Hepatocyte (in vitro differentiated cells): ENCODE measurements at places on chromosomes 16 and 17. TPM values are rescaled to one million over a fixed set of nuclear protein-coding genes. Genes with fewer than 3 reads are reported as not detected.
A peak's percentile ranks its signal among the peaks of the same experiment; 100 is the strongest.

DNA sequence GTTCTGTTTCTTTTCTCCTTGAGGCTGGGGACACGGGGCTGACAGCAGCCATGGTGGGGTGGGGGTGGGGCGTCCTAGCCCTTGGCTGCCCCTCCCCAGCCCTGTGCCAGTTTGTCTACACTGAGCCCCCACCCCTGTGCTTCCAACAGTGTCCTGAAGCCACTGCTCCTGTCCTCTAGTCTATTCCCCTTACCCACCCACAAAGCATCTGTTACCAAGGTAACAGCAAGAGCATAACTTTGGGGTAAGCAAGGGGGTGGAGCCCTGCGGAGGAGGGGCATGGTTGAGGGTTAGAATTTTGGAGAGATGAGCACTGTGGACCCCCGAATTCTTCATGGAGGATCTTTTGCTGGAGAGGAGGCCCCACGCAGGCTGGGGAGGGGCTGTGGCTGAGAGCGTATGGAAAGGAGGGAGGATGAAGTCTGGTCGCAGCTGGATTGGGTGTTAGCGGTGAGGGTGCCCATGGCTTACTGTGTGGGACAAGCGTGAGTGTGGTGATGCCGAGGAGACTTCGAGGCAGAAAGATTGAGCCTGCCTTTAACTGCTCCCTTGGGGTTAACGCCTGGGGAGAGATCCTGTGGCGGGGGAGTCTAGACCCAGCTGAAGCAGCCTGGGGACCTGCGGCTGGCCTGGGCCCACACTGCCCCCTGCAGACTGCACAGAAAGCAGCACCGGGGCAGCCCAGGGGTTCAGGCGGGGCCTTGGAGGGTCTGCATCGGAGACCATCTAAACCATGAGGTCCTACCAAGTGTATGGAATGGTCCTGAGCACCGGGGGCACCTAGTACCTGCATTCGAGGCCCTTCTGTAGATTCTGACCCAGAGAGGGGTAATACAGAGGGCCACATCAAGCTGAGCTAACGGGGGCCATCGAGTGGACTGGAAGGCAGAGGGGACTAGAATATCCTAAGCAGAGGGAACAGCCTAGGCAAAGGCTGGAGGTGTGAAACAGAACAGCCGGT, 6.1 kb upstream of the STAC2 start:
- peak; percentile 63 for DNase-seq
- no peak overlapping the region for H3K27ac ChIP-seq

DNA sequence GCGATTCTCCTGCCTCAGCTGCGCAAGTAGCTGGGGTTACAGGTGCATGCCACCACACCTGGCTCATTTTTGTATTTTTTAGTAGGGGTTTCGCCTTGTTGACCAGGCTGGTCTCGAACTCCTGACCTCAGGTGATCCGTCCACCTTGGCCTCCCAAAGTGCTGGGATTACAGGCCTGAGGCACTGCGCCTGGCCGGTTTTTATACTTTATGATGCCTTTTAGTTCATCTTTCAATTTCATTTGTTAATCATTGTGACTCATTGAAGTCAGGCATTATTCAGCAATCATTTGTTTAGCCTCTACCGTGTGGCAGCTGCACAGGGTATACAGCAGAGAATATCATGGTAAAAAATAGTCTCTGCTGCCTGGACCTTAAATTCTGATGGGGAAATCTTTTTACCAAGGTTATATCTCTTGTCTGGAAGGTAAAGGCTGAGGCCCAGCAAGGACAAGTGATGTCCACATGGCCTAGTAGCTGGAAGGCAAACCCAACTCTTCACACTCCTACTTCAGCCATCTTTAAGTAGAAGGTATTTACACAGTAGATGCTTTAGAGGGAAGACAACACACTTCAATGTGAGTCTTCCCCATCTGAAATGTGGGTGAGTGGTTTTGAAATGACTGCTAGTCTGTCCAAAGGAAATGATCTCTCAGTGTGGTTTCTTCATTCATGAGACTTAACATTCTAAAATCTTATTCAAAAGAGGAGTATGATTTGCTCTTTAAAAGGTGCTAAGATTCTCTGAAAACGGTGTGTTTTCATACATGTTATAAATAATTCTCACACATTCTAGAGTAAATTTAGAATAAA, 2.4 kb downstream of the PRPSAP2 start:
- H3K4me1 ChIP-seq = peaks cover 3% of the 10 kb centered on the region
- no peaks in the 10 kb centered on the region for H3K36me3 ChIP-seq
- no peak overlapping the region for H3K27ac ChIP-seq
- DNase-seq = no peak
- no peaks in the 10 kb centered on the region for H3K27me3 ChIP-seq

DNA sequence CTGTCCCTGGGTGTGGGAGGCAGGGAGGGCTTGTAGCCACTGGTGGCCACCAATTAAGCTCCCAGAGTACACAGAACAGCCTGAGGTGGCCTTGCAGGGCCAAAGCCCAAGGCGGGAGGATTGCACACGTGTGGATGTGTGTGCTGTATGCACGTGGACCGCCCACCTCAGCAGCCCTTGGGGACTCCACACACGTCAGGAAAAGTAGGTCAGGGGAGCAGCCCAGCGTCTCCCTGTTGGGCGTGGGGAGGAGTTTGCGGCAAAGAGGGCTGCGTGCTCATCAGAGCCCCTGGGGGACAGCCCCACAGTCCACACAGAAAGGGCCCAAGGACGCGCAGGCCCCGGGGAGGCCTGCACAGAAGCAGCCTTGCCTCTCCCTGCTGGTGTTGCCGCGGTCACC, 19.6 kb downstream of the SBK1 start:
- H3K36me3 ChIP-seq = no peaks in the 10 kb centered on the region
- H3K27ac ChIP-seq = no peak overlapping the region
- no peak for DNase-seq
- H3K4me3 ChIP-seq = no peak overlapping the region
- no peaks in the 10 kb centered on the region for H3K4me1 ChIP-seq

DNA sequence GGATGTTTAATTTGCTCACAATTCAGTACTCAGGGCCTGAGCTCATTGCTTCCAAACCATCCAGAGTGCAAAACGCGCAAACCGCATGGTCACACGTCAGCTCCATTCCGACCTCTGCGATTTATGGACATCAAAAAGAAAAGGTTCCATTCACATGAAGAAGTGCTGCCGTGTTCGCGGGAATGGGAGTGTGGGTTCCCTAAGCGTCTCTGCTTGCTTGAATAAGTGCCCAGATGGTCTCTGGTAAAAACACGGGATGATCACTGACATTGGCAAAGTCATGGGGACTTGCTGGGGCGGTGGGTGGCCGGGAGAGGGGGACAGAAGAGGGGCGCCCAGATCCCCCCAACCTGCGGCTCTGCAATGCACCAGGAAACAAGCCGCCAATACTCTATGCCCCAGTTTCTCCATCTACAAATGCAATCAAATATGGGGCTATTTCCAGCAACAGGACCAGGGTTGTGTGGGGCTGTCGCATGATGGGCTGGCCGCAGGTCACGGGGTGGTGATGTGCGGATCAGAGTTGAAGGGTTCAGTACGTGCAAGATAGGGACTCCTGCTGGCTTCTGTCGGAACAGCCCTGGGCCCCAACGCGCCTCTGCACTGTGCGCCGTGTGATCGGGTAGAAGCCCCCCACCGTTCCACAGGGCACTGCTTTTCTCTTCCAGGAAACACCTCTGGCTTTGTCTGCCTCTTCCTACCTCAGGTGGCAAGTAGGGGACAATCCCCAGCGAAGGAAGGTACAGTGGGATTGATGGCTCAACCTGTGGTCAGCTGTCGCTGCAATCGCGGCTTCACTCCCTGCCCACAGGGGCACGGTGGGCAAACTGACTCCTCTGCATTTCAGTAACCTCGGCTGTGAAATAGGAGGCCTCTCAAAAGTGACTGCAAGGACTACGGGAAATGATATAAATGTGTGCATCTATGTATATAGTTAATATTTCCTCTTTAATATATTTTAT, 11.2 kb downstream of the FOXF1 start:
- H3K27me3 ChIP-seq = peaks cover 28% of the 10 kb centered on the region
- H3K4me1 ChIP-seq = peaks cover 16% of the 10 kb centered on the region
- no peak overlapping the region for H3K4me3 ChIP-seq
- no peaks in the 10 kb centered on the region for H3K36me3 ChIP-seq

- DNase-seq = no peak
- no peak overlapping the region for H3K27ac ChIP-seq
- H3K36me3 ChIP-seq = no peaks in the 10 kb centered on the region
These were observed 110.8 kb upstream of the ZNF750 start for GRCh38 chr17:82950525-82951102.

GRCh38 chr17:16247586-16247984, 30.6 kb downstream of the PIGL start:
- no peaks in the 10 kb centered on the region for H3K36me3 ChIP-seq
- peaks cover 20% of the 10 kb centered on the region for H3K4me1 ChIP-seq
- no peaks in the 10 kb centered on the region for H3K27me3 ChIP-seq
- H3K27ac ChIP-seq = peak overlapping the region; percentile 89
- DNase-seq = peak; percentile 11
- H3K4me3 ChIP-seq = no peak overlapping the region

DNA sequence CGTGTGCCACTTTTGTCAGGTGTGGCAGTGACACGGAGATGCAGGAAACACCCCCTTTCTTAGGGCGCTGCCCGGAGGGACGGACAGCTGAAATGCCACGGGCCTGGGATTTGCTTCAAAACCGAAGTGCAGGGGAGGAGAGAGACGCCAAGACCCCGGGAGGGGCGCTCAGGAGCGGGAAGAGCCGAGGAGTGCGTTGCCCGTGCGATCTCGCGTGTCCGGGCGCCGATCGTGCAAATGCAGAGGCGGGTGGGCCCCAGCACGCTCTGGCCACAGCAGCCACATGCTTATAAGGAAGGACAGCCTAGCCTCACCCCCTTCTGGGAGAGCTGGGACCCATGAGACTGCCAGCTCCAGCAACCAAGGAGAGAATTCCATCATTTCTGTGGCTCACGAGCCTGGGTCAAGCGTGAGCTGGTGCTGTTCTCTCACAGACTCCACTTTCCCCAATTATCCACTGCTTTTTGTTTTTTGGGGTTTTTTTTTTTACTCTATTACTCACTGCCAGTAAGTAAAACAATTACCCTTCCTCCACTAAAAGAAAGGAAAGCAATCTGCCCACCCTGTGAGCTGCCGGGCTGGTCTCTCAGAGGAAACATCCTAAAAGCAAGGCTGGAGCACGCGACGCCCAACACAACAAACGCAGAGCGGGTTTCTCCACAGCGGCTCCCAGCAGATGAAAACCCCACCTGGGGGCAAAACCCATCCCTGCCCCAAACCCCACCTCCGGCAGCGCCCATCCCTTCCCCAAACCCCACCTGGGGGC, 27.2 kb upstream of the C16orf95 start:
- no peak overlapping the region for H3K4me3 ChIP-seq
- no peaks in the 10 kb centered on the region for H3K4me1 ChIP-seq
- DNase-seq = no peak
- no peaks in the 10 kb centered on the region for H3K27me3 ChIP-seq

ITGB3 gene
- total RNA-seq = 1.4 TPM in 2 replicates
